ENCODE measurements at places on chromosomes 5 and 9.
A peak's percentile ranks its signal among the peaks of the same experiment; 100 is the strongest.

DNA sequence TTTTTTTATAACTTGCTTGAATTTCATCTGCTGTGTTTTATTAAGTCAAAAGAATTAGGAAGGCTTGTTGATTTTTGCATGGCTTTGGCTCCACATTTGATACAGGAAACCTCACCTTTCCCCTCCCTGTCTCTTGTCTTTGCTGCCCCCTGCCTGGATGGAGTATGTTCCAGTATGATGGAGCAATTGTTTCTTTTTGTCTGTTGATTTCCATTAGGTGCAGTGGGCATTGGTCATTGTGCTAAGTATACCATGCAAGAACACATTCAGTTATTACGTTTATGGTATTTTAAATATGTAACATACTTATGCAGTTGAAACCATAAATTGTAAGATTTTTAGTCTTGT lies 19.6 kb downstream of the TJP2 start:
- no peak for DNase-seq

DNA sequence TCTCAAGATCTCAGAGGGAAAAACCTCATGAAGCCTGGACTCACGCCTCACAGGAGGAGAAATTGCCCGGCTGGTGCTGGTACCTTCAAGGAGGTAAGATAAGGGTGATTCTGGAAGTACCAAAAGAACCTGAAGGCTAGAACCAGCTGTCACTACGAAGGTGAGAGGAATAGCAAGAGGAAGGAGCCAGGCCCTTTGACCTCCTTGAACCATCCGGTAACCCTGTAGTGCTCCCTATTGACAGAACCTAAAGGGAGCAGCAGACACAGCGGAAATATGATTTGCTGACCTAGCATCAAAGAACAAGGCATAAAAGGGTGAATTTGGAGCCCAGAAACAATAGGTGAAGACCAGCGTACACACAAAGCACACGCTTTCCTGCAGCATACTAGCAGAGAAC lies 92.2 kb downstream of the DOCK8 start:
- no peak for DNase-seq

GRCh38 chr5:26763215-26763614 lies 275.2 kb downstream of the CDH9 start:
- DNase-seq: no peak

DNA sequence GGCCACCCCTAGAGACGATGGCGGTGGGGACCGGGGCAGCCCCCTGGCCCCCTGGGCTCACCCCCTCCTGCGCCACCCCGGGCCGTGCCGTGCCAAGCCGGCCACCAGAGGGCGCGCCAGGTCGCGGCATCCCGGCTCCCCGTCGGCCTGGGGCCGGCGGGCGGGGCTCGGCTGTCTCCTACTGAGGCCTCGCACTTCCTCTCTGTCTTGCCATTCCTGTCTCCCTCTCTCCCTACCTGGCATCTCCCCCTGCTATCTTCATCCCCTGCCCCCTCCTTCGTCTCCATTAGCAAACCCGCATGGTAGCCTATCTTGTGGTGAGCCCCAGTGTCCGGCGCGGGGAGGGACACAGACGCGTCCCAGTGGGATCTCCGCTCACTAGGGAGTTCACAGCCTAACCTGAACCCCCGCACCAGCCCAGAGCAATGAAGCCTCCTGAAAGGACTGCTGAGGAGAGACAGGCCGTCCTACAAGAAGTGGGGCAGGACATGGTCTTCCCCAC lies 29.8 kb upstream of the FABP6 start:
- DNase-seq: peak; percentile 73

DNA sequence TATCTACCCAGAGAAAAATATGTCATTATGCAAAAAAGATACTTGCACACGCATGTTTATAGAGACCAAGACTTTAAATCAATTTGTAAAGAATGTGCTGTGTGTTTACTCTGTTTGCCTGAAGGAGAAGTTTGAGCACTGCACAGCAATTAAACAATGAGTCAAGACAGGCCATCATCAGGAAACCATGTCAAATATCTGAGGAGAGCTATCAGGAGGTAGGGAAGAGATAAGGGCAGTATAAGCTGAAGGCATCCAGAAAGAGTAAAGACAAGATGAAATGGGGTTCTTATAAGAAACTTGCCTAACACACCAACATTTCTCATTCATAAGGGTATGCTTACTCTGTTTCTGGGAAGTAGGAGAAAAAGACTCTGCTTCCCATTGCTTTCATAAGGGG lies 405.8 kb upstream of the PTGER4 start:
- no peak for DNase-seq

GRCh38 chr5:115180165-115180709 lies 10.5 kb upstream of the TRIM36 start:
- DNase-seq: no peak

GRCh38 chr5:172855597-172856292 lies 21.7 kb downstream of the ERGIC1 start:
- no peak for DNase-seq

GRCh38 chr9:12748016-12748415 lies 26.8 kb upstream of the LURAP1L start:
- DNase-seq: no peak

- no peak for DNase-seq
These were observed 21.5 kb downstream of the SLC6A7 start for GRCh38 chr5:150211156-150212030.

DNA sequence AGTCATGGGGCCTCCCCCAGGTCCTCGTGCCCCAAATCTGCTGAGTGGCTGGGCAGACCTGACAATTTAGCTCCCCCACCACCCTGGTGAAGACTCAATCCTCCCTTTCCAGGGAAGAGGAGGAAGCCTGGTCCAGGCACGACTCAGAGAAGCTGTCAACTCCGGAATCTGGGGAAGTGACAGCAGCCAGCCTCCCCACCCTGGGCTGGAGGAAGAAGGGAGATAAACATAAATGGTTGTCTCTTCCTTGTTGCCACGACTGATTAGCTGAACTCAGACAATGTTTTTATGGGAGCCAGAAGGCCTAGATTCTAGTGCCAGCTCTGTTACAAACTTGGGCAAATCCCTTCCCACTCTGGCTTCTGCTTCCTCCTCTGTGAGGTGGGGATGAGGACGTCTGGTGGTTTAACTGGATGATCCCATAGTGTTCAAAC lies 15.4 kb downstream of the CCDC69 start:
- no peak for DNase-seq

GRCh38 chr9:124764774-124765438 lies 6.2 kb downstream of the NR6A1 start:
- DNase-seq: no peak

- no peak for DNase-seq
These were observed 179.9 kb downstream of the DTWD2 start for GRCh38 chr5:118808441-118808840.

DNA sequence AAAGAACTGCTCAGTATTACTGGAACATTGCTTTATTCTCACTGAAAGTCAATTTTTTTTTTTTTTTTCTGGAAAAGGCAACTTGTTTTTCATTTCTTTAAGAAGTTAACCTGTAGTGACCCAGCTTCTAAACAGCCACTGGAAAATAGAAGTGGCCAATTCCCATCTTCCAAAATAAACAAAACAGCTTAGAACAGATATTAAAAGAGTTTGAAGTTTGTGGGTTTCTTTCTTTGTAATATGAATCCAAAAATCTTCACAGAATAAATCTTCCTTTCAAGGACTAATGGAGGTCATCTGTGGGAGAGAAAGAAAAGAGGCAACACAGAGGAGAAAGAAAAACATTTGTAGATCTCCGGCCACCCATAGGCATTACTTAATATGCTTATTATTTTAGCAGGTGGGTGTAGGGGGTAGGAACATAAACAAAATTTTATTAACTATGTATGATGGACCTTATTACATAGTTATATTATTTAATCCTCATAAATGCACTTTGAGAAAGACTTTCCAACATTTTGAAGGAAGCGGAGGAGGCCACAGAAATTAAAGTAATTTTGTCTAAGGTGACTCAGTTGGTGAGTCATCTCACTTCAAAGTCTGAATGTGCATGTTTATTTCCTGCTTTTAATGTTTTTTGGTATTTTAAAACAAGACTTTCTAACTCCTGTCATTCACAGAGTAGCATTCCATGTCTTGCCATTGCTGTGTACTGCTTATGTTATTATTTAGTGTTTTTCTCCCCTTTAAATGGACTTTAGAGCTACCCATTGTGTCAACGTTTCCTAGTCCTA lies 1791.8 kb upstream of the WWC1 start:
- no peak for DNase-seq

- no peak for DNase-seq
These were observed 491 bp upstream of the CTSL start for GRCh38 chr9:87725356-87725899.

DNA sequence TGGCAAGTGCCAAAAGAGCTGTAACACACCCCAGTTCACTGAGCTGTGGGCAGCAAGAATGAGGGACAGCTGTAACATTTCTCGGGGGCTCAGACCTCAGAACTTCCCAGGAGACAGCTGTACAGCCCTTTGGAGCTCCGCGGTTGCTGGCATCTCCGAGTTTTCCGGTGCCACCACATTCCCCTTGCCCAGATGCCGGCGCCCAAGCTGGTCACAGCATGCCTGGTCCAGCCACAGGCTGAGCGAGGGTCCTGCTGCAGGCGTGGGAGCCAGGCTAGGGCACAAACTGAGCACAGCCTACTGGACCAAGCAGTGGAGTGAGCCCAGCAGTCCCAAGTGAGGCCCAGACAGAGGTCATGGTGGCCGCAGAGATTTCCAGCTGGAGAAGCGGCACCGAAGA lies 797.7 kb upstream of the EDIL3 start:
- DNase-seq: no peak

DNA sequence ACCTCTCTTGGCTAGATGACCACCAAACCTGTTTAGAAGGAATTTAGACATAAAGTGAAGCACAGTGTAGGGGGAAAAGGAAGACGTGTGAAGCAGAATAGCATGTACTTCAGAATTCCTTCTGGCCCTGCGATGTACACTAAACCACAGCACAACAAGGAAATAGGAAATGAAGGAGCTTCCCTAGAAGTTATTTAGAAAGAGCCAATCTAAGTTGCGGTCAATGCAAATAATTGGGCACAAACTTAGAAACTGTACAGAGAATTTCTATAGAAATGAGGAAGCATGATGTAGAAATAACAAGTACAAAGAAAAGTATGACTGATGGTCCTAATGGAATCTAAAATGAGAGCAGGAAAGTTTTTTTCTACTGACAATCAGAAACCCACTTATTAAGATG lies 41.5 kb downstream of the ANKRD55 start:
- DNase-seq: no peak

DNA sequence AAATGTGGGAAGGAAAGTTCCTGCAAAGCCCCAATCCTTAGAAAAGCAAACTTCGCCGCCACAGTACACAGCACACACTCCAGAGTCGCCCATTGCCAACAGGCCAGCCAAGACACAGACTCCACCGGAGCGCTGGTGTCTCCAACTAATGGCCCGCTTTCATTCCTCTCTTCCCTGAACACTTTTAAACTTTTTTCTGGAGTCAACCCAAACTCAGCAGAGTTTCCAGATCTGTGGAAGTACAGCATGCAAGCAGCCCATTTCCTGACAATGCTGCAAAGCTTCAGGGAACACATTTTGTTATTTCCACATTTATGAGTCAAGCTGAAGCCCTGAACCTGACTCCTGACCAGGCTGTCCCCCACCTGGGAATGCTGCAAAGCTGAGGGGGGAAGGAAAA lies 351.9 kb downstream of the NFIB start:
- DNase-seq: no peak

DNA sequence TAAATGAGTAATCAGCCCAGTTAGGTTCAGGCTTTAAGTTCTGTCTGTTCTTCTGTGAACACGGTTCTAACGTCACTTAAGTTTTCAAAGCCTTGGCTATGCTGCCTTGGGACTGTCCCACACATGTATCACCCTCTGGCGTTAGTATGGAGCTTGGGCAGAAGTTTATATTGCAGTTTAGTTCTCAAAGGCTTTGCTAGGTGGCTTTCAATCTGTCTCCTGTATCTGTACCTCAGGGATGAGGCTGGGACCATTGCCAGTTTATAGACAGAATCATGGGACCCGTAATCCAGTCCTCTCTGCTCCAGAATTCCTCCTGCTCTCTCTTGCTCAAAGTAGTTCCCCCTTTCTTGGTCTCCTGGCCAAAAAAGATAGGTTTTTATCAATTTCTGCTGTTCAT lies 12.1 kb downstream of the C9orf40 start:
- DNase-seq: no peak

DNA sequence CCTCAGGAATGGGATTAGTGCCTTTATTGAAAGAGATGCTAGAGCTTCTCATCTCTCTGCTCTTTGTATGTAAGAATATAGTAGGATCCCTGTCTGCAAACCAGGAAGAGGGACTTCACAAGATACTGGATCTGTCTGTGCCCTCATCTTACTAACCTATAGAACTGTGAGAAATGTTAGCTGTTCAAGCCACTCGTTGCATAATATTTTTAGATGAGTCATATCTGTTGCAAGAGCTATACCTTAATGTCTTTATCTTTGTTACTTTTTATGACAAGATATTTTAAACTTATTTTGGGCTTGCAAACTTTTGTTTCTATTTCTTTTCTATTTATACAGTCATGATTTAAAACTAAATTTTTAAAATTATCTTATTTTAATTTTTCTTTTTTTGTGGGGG lies 1296.8 kb upstream of the CDH6 start:
- DNase-seq: no peak

DNA sequence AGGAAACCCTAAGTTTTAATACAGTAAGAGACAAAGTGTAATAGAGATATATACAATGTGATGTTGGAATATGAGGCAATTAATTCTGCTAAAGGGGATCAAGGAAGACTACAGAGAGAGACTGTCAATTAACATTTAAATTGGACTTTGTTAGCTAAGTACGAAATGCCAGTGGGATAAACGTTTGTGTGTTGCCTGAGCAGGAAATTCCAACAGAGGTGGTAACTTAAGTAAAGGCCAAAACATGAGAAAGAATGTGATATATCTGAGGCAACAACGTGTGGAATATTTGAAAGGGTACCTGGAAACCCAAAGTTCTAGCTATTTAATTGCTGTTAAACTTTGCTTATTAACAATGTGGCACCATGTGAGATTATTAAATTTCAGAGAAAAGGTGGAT lies 1666.9 kb upstream of the WWC1 start:
- no peak for DNase-seq

DNA sequence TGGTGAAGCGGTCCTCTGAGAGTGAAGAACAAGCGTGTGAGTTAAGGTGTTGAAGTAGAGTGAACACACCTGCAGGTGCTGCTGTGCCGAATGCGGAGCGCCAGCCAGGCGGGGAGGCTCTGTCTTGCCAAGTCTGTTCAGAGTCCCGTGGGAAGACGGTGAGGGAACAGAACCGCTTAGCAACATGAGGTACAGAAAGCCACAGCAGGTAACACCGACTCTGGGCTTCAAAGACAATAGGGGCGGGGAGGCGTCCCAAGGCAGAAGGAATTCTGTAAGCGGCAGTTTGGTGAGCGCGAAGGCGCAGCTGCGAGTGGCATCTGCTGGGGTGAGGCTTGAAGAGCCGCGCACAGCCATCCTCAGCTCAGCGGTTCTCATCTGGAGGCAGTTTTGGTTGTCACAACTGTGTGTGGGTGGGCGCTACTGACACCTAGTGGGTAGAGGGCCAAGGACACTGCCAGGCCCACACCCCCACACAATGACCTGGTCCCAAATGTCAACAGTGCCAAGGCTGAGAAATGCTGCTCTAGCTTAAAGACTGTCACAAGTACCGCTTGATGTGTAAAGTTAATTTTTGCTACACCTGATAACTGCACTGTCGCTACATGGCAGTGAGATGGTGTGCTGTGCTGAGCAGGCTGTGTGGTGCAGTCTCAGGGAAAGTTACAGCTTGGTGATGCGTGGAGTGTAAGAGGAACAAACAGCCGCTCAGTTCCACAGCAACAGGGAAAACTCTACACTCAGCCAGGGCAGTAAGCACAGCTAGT lies 67.4 kb upstream of the TBC1D9B start:
- no peak for DNase-seq

Data from mesothelial cell of epicardium (in vitro differentiated cells).